ENCODE measurements at places on chromosomes 4 and X.

- DNase-seq, result no peak
Measured at GRCh38 chrX:154355776-154356140, 18.7 kb downstream of the FLNA start.

DNA sequence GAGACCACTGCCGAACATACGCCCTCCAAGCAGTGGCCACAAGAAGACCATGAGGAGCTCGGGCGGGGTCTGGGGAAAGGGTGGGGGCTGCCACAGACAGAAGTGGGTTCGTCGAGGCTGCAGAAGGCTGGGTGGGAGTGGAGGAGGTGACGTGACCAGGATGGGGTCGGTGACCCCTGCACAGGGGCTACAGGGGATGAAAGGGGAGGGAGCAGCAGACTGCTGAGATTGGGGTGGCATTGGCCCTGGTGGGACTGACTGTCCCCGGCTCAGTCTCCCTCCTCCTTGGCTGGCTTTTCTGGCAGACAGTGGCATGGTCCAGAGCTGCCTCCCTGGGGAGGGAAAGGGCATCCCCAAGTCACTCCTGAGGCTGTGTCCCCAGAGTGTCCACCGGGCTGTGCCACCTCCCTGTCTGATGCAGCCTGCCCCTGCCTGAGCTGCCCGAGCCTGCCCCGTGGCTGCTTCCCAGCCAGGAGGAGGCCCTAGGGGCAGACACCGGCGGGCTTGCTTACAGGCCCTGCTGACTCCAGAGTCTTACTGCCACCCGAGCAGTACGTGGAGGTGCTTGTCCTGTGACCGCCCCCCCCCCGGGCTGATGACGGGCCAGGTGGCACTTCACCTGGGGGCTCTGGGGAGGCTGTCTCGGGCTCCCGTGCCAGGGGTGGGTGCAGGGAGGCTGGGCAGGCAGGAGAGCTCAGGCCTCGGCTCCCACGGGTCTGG lies 7.2 kb downstream of the SH3BP2 start:
- DNase-seq, result no peak

GRCh38 chrX:18422886-18423285 lies 2.5 kb upstream of the CDKL5 start:
- no peak for DNase-seq

DNA sequence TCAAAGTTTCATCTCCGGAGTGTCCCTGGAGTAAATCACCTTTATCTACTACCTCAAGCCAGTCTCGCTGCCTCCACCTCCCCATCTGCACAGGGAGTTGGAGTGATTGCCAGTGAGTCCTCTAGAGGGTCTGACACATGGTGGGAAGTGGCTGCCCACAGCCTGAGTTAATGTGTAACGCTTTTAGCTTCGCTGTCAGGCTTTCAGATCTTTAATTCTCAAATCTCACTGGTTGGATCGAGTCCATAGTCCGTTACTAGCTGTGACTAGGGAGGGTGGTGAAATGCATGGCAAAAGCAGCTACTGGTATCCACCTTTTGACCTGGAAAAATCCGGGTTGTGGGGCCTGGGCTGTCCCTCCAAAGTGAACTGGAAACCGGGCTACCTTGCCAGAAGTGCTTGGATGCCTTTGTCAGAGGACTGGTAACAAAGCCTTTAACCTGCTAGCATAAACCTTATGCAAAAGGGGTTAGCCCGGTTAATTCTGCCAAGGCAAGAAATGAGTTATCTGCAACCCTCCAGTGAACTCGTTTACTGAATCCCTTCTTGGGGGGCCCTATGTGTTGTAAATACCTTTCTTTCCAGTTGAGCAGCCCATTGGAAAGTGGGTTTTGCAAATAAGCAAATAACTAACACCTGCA lies 5.1 kb upstream of the WDR1 start:
- no peak for DNase-seq

- no peak for DNase-seq
Measured at GRCh38 chr4:176775338-176775737, 17.4 kb downstream of the VEGFC start.

DNA sequence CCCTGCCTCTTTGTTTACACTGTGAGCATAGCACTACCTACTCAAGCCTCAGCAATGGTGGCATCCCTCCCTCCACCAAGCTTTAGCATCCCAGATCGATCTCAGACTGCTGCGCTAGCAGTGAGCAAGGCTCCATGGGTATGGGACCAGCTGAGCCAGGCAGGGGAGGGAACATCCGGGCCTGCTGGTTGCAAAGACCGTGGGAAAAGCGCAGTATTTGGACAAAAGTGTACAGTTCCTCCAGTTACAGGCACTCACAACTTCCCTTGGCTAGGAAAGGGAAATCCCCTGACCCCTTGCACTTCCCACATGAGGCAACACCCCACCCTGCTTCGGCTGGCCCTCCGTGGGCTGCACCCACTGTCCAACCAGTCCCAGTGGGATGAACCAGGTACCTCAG lies 26.5 kb downstream of the EGF start:
- DNase-seq, result no peak

DNA sequence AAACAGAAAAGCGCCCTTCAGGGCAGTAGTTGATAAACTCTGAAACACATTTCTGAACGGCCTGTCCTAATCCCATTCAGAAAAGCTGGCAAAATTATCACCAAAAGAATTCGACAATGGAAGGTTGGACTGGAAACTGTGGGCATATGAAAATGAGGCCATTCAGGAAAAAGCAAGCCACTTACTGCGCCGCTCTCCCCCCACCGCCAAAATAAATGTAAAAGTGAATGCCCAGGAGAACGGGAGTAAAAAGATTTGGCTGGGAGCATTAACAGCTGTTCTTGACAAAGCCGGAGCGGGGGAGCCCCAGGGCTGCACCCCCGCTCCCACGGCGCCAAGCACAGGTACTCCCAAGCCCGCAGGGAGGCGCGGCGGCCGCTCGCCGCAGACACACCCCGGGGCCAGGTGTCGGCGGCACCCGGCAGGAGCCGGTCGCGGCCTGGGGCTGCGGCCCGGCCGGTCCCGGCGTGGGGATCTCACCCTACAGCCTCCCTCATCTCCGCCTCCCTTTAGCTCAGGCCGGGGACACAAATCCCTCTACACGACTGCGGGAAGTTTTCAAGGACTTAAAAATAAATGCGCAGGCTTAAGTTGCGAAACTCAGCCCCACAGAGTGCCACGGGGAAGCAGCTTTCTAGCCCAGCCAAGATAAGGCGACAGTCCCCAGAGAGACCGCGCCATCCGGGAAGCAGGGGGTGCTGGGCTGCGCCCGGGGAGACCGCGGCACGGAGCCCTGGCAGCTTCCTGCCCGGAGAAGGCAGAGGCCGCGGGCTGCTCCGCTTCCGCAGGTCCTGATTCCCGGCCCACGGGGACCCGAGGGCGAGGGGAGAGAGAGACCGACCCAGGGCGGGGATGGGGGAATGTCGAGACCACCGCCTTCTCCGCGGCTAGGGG lies 593 bp downstream of the SH3RF1 start:
- no peak for DNase-seq

GRCh38 chrX:154373340-154374306 lies 811 bp downstream of the FLNA start:
- no peak for DNase-seq

DNA sequence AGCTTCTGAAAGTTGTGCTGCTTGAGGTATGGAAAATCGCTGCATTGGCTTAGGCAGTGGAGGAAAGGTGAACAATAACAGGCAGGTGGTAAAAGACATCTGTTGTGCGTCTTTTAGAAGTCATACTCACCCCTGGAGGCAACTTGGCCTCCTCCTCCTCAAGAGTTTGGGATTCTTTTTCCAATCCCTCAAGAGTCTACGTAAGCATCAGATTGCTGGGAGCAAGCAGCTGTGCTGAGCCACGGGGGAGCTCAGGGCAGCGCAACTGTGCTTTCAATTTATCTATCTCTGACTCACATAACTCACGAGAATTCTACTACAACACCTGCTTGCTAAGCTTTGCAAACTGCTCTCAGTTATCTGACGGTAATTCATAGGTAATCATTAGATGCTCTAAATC lies 6.4 kb upstream of the RBMX2 start:
- DNase-seq, result no peak

DNA sequence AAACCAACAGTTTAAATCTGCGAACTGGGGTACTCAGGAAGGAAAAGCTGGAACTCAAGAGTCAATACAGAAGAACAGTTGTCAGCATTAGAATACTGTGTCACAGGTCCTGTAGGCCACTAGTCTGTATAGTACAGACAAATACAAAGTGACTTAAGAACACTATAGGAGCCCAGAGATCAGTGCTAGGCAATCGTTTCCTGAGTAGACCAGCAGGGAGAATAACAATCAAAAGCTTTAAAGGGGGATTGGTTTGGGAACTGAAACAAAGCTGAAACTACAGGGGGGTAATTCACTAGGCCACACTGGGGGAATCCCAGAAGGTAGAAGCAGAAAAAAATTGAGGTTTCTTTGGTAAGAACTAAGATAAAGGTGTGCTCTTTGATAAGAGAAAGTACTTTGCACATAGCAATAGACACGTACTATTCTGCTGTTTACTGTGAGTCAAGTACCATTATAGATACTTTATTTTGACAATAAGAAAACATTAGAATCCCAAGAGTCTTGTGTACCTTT lies 339.7 kb downstream of the PCDH19 start:
- DNase-seq, result no peak

GRCh38 chrX:69630147-69630546 lies 14.2 kb downstream of the EDA start:
- DNase-seq, result no peak

- DNase-seq, result no peak
Measured at GRCh38 chr4:84362896-84363655, 136.0 kb downstream of the NKX6-1 start.

- no peak for DNase-seq
Measured at GRCh38 chrX:66731398-66731797, 92.5 kb upstream of the EDA2R start.

DNA sequence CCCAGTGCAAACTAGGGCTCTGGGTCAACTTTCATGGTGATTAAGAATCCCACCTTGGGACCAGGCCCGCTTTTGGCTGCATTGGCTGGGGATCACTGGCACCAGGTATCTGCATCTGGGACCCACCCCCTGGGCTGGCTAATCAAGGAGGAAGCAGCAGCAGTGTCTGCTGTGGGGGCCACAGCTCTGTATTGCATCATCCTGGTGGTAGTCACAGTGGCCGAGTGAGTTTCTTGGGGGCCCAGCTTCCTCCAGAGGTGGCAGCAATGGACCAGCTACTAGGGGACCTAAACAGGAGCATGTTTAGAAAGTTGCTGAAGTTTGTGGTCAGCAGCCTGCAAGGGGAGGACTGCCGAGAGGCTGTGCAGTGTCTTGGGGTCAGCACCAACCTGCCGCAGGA lies 15.7 kb downstream of the LNX1 start:
- no peak for DNase-seq

GRCh38 chr4:8241211-8241779 lies 28.3 kb upstream of the HTRA3 start:
- no peak for DNase-seq

GRCh38 chrX:77426811-77427210 lies 20.4 kb upstream of the FGF16 start:
- no peak for DNase-seq

DNA sequence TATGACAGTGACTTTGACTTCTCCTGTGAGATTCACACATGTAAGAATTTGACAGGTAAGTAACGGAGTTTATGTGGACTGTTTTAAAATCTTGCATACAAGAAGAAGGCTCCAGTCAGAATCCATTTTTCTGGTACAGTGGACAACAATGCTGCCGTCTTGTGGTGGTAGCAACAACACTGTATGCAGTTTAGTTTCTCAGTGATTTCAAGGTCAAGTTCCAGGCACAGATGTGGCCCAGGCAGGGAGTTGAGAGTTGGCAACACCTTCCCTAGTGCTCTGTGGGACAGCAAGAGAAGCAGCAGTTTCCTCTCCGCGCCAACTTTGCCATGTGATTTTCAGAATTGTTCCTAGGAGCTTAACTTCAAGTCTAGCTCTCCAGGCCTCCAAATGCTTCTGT lies 56.0 kb upstream of the STPG2 start:
- no peak for DNase-seq

DNA sequence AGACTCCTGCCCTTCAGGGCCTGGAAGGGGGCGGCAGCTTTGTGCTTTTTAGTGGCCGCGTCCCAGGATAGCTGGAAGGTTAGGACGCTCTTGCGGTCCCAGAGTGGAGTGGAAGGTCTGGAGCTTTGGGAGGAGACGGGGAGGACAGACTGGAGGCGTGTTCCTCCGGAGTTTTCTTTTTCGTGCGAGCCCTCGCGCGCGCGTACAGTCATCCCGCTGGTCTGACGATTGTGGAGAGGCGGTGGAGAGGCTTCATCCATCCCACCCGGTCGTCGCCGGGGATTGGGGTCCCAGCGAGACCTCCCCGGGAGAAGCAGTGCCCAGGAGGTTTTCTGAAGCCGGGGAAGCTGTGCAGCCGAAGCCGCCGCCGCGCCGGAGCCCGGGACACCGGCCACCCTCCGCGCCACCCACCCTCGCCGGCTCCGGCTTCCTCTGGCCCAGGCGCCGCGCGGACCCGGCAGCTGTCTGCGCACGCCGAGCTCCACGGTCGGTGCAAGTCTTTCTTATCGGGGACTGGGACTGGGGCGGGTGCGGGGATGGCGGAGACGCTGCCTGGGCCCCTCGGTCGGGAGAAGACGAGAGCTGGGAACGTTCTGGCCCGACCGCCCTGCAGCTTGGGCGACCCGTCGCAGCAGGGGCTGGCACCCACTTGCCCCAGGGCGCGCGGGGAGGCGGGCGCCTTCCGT lies at the start of gene EDNRA:
Gene EDNRA (plus strand): TSS at position 207 of the 686 bp plus-strand sequence. CDS start 4,585 bp downstream, outside the sequence.
- no peak for DNase-seq

DNA sequence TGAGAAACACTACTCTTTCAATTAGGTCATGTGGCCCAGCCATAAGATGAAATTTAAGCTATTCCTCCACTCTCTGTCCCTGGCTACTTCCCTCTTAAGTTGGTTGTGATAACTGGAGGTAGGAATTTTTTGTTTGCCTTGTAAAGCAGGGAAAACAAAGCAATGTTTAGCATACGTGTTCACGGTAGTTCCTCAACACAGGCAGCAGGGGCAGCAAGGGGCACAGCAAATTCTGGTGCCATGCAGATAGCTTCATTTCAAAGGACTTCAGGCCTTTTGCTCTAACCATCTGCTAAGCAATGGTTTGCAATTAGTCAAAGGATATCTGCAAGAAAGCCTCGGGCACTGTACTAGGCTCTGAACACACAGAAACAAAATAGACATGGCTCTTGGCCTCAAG lies 330.2 kb downstream of the ZIC3 start:
- no peak for DNase-seq

DNA sequence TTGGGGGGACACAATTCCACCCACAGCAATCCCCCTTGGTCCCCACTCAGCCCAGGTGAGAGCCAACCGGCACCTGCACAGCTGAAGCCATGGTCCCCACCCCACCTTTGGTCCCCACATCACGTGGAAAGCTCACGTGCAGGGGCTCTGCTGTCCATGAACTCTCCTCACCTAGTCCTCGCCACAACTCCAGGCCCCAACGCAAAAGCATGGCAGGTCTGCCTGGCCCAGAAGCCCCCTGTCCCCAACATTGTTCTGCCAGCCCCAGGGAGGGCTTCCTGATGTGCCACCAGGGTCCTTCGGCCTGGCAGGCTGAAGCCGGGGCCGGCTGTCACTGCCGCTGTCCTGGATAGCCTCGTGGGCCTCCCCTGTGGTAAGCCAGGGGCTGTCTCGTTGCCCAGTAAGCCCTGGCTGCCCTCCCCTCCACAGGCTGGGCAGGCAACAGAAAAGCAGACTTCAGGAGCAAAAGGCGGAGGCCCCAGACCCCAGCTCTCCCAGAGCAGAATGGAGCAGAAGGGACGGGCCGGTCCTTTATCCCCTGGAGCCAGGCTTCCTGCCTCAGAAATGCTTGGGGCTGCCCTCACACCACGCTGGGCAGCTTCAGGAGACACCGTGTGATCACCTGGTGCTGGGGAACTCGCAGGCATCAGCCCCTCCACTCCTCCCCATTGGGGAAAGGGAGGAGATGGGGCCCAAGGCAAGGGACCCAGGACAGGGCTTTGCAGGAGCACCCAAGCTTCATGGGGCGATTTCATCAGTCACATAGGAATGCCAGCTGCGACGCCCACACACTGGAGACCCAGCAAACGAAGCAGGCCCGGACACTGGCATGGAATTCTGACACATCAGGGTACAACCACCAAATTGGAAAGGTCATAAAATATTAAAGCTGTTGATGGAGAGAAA lies 103.7 kb downstream of the ADRA2C start:
- DNase-seq, result no peak
